ENCODE measurements at places on chromosomes 13 and 19.

DNA sequence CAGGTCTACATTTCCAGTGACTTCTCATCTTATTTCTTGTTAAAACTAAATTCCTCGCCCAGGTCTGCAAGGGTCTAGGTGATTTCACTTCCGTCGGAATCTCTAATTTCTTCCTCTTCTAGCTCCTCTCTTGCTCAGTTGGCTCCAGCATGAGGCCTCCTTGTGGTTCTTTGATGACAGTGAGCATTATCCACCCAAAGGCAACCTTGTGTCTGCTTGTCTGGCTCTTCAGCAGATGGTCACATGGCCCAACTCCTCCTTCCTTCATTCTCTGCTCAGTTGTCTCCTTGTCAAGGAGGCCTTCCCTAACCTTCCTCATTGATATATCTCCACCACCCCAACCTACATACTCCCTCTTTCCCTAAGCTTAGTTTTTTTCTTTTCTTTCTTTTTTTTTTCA is 1391.4 kb downstream of the EFNB2 start:
- DNase-seq: no peak

GRCh38 chr19:42284591-42285341 is 15.7 kb downstream of the CIC start:
- DNase-seq: no peak

GRCh38 chr13:58160980-58161379 is 529.4 kb downstream of the PCDH17 start:
- no peak for DNase-seq

- no peak for DNase-seq
Observed at GRCh38 chr19:36081894-36082293, 27.2 kb downstream of the WDR62 start.

DNA sequence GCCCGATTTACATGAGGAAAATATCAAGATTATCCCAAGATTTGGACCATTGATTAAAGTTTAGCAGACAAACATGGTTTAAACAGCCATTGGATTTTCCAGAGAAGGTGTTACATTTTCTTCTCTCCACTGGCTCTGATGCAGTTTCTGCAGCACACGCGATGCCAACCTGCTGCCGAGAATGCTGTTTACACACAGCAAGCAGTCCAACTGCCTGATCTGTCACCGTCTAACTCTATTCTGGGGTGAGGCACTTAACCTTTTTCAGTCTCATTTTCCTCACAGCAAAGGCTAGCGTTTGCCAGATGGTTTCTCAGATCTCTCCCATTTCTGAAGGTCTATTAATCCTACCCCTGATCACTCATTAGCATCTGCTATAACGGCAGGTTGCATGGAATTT is 763.5 kb upstream of the GPC6 start:
- no peak for DNase-seq

DNA sequence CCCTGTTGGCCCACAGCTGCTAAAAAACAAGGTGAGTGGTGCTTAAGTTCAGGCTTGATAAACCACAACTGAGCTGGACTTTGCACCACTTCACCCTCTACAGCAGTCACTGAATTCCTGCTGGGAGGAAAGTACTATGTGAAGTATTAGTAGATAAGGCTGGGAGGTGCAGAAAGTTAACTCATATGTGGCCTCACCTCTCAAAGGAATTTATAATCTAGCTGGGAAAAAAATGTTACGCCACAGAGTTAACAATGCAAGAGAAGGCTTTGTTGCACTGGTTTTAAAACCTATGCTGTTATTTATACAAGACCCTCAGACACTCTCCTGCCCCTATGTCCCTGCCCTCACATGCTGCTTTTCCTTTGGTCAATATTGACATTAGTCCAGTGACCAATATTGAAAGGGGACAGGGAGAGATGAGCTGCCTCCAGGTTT is 60.9 kb downstream of the LIG4 start:
- no peak for DNase-seq

GRCh38 chr19:30881930-30882329 is 467.3 kb downstream of the TSHZ3 start:
- DNase-seq: no peak

DNA sequence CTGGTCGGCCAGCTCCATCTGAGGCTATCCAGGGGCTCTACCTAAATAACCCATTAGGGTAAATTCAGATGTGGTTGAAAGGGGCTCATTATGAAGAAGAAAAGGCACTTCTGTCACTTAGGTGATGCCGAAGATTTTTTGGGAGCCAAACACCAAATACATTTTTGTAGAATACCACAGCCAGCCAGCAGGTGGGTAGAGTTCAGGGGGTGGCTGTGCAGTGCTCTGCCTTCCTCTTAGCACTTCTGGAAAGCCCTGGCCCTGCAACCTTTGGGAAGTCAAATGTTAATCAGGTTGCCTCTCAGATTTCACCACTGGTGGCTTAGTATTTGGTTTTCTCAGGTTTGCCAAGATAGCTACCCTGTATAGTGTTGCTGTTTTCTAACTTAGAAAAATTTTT is 18.5 kb upstream of the GPR18 start:
- no peak for DNase-seq

DNA sequence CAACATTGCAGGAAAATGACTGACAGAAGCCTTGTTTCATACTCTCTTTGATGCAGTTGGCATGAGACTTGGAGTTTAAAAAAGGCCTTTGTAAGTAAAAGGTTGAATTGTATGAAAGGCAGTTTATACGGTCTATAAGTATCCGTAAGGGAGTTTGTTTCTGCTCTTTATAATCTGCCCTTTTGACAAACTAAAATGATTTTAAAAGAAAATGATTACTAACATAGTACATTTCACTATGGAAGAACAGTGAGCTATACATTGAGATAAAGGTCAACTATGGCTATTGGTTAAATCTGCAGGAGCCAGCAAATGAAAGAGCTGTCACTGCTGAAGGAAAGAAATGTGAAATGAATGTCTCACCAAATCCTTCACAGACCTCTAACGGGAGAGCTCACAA is 296.1 kb upstream of the SLITRK6 start:
- no peak for DNase-seq
